ENCODE measurements at places on chromosomes 6 and 20.

DNA sequence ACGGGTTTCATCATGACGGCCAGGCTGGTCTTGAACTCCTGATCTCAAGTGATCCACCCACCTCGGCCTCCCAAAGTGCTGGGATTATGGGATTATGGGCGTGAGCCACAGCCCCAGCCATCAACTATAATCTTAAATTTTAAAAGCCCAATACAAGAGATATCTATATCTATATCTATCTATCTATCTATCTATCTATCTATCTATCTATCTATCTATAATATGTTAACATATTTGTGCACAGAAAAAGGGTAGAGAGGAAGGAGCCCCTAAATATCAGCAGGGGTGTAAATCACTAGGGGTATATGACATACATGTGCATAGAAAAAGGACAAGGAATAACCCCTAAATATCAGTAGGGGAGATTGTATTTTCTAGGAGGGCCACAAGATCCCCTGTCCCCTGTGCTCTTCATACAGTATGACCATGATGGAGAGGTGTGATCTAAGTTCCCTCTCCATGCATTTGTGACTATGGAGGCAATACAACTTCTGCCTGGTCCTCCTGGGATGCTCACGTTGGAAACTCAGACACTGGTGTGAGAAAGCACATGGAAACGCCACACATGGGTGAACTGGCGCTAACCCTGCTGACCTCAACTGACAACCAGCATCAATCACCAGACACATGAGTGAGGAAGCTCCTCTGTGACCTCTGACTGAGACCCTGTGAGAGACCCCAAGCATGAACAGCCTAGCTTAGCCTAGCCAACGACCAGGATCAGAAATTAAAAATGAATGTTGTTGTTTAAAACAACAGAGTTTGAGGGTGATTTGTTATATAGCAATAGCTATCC is 1.2 kb upstream of the SPATS1 start:
- DNase-seq: no peak

DNA sequence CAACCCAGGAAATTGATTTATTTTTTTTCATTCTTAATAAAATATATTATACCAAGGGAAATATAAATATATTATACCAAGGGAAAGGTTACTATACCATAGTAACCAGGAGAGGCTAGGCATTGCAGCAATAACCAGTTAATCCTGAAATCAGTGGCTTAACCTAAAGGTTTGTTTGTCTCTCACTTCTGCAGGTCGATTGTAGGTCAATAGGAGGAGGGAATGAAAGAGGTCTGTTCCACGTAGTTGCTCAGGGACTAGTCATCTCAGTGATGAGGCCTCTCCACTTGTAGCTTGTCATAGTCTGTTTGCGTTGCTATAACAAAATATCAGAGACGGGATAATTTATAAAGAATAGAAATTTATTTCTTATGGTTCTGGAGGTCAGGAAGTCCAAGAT is 168.0 kb downstream of the GJA1 start:
- DNase-seq: no peak

DNA sequence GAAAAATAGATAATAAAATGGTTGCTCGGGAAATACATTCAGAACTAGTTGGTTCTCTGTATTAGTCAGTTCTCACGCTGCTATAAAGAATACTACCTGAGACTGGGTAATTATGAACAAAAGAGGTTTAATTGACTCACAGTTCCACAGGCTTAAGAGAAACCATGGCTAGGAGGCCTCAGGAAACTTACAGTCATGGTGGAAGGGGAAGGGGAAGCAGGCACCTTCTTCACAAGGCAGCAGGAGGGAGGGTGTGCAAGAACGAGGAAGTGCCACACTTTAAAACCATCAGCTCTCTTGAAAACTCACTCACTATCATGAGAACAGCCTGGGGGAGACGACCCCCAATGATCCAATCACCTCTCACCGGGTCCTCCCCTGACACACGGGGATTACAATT is 24.2 kb upstream of the SNX9 start:
- no peak for DNase-seq

DNA sequence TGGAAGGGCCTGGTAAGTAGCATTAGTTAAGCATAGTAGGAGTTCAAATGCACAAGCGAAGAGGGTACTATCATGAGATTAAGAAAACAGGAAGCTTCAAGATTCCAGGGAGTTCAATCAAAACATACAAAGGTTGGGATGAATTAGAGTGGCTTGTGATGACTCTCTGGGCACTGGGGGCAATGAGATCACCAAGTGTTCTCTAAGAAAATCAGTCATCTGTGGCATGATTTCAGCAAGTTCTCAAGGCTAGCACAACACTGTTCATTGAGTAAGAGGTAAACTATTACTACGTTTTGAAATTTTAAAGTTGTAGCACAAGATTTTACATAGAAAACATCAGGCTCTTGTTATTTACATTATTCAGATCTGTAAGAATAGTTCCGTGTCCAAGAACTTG is 139.7 kb upstream of the FLRT3 start:
- no peak for DNase-seq

GRCh38 chr6:167140589-167141474 is 16.9 kb downstream of the GPR31 start:
- DNase-seq: no peak

GRCh38 chr6:158004701-158005095 is 23.0 kb downstream of the SYNJ2 start:
- no peak for DNase-seq

DNA sequence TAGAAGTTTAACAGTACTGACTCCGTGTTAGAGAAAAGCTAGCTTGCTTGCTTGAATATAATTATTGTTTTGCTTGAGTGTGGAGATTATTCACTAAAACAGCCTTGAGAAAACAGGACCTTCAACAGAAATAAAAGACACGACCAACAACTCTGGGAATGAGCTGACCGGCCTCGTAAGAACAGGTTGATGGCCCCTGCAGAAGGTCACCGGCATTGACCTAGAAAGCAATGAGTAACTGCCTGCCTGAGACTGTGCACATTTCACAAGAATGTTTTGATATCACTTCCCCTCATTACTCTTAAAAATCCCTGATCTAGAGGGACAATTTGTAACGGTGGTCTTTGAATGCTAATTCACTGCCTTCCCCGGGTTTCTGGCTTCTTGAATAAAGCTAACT is 49.4 kb downstream of the SEL1L2 start:
- DNase-seq: no peak

DNA sequence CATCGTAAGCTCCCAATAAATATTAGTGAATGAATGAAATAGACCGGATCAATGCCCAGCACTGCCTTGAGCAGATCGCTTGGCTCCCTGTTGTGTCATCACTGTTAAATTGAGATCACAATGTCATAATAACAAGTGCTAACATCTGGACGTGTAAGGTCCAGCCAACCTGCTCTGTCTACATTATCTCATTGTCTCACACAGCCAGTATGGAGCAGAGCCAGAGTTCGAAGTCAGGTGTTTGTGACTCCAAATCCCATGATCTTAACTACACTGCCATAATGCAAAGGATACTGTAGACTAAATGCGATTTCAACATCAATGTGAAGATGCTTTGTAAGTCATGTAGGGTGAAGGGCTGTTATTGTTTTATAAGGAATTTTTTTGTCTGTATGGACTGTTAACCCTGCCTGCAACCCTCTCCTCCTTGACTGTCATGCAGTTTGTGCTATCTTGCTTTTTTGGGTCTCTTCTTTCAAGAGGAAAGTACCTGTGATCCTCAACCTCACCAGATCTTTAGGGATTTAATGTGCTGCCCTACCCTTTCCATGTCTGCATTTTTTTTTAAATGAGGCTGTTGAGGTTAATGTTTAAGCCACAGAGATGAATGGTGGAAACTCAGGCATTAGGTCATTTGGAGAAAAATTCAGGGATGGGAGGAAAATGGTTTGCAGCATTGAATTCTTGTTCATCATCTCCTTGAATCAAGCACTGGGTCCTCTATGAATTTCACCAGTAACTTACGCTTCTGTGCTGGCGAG is 49.0 kb upstream of the OCSTAMP start:
- DNase-seq: no peak

DNA sequence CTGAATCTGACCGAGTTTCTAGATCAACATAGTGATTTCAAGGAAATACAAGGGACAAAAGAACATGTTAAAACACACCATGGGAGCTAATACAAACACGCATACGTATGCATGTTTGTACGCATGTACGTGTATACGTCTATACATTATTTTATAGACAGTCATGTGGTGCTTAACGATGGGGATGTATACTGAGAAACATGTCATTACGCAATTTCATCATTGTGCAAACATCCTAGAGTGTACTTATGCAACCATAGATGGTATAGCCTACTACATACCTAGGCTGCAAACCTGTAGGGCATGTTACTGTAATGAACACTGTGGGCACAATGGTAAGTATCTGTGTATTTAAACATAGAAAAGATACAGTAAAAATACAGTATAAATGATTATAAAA is 25.0 kb upstream of the NELFCD start:
- DNase-seq: no peak
